ENCODE measurements at places on chromosomes 12 and 14.

- no peak for DNase-seq
Observed at GRCh38 chr14:64960762-64961276, 11.3 kb downstream of the RAB15 start.

DNA sequence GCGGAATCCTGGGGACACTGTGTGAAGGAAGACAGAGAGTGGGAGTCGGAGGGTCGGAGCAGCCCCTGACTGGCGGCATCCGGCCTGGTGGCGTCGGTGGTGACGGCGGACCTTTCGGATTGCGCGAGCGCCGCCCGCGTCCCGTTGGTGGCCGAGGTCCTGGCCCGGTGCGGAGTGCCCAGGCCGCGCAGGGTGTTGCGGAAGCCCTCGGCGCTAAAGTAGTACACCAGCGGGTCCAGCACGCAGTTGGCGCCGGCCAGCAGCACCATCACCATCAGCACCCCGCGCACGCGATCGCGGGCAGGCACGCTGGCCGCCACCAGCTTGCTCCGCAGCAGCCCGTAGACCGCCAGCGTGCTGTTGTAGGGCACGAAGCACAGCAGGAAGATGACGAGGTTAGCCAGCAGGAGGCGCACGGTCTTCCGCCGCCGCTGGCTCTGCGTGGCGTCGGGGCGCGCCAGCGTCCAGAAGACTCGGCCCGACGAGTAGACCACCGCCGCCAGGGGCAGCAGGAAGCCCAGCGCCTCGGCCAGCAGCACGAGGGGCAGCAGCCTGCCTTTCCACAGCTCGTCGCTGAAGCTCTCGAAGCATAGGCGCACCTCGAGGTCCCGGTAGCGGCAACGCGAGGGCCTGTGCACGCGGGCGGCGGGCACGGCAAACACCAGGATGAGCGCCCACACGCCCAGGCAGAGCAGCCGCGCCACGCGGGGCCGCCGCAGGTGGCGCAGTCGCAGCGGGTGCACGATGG, 13.1 kb upstream of the CHD4 start:
- no peak for DNase-seq

GRCh38 chr14:52067873-52068614, 815 bp downstream of the NID2 start:
- DNase-seq, result no peak

- no peak for DNase-seq
Observed at GRCh38 chr14:22886500-22887259, 3.7 kb downstream of the REM2 start.

DNA sequence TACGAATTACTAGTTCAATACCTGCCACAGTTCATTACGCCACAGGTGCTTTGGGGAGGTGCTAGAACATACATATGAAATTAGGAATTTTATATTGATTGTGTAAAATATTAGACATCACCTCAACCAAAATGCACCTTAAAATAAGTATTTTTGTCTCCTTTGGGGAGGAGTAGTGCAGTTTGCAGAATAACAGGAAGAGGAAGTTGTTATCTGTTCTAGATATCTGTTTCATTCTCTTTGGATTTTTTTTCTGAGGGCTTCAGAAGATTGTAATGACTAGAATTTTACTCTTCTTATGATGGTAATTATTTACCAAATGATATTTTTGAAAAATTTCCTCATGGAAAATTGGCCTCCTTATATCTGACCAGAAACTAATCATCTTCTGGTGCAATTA, 9.9 kb upstream of the GYS2 start:
- DNase-seq, result no peak

DNA sequence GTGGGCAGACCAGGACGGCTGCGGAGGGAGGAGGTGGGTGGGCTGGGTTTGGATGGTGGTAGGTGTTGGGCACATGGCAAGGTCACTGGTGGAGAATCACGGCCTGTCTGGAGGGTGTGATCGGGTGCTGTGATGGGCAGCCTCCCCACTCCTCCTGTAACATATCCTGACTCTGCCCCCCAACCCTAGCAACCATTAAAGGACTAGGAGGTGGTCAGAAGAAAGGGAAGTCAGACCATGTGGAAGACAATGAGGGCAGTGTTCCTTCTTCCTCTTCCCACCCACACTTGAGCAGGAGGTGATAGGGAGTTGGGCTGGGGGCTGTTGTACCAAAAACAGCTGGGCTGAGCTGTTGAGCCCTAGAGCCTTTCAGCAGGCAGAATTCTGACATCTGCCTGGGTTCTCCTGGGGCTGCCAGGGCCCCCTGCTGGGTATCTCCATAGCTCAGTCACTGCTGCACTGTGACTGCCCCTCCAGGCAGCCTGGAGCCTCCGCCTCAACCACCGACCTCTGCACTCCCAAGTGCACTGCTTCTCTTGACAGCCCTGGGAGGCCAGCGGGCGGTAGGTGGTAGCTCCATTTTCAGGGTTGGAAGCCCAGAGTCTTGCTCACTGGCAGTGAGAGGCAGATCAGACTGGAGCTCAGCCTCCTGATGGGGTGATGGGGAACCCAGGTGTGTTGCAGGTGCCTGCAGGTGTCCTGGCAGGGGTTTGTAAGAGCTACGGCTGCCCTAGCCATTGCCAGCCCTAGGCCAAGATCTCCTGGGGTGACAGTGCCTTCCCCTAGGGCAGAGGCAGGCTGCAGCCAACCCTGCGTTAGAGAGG, 15.4 kb downstream of the VASH1 start:
- DNase-seq, result no peak

- no peak for DNase-seq
Observed at GRCh38 chr12:12507121-12507520, 55.5 kb downstream of the DUSP16 start.

DNA sequence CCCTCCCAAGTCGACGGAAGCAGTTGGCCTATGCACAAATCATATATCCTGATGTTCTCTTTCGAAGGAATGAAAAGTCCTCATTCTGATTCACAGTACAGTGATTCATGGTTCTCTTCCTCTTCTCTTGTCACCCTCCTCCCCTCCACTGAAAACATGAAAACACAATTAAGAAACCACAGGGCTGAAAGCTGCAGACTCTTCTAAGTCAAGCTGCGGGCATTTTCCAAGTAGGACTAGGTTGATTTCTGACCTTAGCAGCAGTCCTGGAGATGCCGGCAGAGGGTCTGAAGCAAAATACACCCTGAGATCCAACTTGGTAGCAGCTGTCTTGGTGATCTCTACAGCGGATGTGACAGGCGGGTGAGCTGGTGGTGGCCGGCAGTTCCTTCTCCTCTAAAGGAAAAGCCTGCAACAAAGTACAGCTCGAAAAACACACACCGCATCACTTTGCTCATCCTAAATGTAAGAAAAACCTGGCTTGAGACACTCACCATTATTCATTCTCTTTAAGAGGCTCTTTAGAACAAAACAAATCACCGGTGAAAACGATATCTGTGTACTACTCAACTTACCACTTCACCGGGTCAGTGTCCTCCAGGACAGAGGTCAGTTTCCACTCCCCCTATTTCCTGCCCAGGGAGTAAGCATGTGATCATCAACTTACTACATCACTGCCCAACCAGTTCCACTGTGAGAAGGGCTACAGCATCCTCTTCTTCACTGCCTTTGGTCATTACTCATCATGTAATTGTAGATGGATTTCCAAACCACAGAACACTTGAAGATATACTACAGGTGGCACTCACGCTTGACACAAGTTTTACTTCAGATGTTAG, 6.0 kb downstream of the TMCC3 start:
- DNase-seq, result no peak

GRCh38 chr12:132838410-132839080, 9.9 kb upstream of the GOLGA3 start:
- DNase-seq, result no peak

GRCh38 chr14:64755781-64756221, 51.6 kb downstream of the PLEKHG3 start:
- no peak for DNase-seq

- DNase-seq, result no peak
Observed at GRCh38 chr14:52740751-52741150, 10.8 kb downstream of the STYX start.

DNA sequence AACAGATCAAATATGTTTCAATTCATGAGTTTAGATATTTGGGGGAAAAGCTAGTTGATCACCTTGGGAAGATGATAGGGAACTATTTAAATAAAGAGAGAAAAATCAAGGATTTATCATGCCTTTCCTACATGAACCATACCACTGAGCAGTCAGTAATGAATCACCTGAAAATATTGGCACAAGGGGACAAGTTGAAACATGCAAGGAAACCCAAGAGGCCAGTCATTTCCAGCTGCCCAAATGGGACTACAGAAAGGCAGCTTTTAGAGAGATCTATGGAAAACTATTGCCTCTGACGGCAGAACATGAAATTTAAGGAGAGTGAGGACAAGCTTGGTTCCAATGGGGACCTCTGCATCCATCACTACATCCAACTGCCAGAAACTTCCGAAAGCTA, 14.1 kb upstream of the ETV6 start:
- DNase-seq, result no peak

- DNase-seq, result no peak
Observed at GRCh38 chr12:91388573-91388972, 206.0 kb upstream of the DCN start.

GRCh38 chr14:93274055-93274806, 58.6 kb downstream of the BTBD7 start:
- DNase-seq, result no peak

DNA sequence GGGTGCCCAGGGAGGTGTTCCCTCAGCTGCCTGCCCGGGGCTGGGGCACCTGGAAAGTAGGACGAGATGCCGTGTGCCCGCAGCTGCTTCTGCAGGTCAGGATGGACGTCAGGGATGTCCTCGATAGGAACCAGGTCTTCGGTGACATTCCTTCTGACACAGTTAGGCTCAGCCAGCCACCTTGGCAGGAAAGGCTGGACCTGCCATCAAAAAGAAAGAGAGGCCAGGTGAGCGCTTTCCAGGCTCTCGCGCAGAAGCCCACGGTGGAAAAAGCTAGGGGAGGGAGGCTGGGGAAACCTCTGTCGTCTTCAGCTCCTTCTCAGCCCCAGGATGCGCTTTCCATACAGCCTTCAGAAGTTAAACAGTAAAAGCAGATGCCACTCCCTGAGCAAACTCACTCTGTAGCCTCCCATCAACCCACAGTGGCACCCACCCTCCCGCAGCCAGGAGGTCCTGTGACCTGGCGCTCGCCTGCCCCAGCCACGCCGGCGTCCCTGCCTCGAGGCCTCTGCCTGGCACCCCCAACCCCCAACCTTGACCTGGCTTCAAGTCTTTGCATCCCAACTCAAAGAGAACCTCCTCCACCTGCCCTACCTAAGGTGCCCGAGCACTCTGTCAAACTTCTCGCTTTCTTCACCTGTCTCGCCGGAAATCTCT, 1.3 kb downstream of the DDX51 start:
- no peak for DNase-seq

- DNase-seq, result no peak
Observed at GRCh38 chr12:68631227-68631626, 20.5 kb downstream of the RAP1B start.

- DNase-seq, result peak; percentile 82
Observed at GRCh38 chr12:8045952-8046944, 13.7 kb downstream of the FOXJ2 start.

GRCh38 chr14:67933266-67933665, 113.7 kb downstream of the RAD51B start:
- no peak for DNase-seq

GRCh38 chr14:72521968-72522741, 371.7 kb downstream of the DPF3 start:
- DNase-seq, result no peak

DNA sequence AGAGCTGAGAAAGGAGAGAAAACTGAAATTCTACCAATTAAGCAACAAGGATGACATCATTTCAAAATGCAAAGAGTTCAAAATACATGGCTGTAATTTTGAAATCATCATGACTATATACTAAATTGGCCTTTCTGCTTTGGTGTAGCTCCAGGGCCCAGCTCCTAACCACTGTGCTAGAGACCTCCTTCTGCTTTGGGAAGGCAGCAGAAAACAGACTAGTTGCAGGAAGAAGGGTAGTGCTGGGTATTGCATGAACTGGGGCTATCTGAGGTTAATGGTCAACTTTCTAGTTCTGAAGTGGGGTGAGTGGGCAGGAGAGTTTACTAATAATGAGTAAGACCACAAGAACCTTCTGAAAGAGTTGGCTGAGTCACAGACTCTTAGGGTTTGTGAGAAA, 66.2 kb downstream of the PTGER2 start:
- DNase-seq, result no peak

DNA sequence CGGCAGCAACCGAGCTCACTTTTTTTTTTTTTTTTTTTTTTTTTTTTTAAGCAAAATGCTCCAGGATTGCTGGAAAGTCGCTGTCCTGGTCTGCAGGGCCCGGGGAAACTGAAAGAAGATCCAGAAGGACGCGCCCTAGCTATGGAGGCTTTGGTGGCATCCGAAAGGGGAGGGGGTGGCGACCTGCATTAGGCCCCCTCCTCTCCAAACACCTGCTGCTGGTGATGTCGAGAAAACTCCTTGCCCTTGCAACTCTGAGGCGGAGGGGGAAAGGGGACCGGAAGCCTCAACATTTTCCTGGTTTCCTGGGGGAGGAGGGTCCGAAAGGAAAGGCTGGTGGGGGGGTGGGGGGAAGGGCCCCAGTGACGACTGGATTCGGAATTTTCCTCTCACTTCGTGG, 421.1 kb downstream of the VRK1 start:
- no peak for DNase-seq

GRCh38 chr12:1576410-1577241, 17.8 kb downstream of the FBXL14 start:
- no peak for DNase-seq

All from AG04450 (cell line).